ENCODE measurements at places on chromosomes 3 and 15. TPM values are rescaled to one million over a fixed set of nuclear protein-coding genes. Genes with fewer than 3 reads are reported as not detected.

GRCh38 chr15:78453447-78453846 lies 15.4 kb downstream of the IREB2 start:
- DNase-seq, result no peak

DNA sequence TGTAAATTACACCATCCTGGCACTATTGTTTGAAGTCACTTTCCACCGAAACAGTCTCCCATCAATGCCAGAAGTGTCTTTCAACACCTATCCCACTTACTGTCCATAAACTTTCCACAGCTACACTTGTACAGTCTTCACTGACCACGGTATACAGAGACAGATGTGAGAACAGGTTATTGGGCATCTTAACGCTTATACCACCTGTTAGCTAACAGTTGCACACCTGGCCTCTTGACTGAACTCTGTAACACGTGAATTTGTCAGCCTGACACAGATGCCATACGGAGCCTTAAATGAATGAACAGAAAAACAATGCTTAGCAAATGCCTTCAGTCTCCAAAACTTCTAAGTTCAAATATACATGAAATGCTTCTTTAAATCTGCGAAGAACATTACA lies 440.5 kb downstream of the SHQ1 start:
- DNase-seq, result no peak

GRCh38 chr3:151859905-151860304 lies 13.5 kb upstream of the SUCNR1 start:
- no peak for DNase-seq

- DNase-seq, result no peak
These were observed 87.0 kb downstream of the TP63 start for GRCh38 chr3:189718215-189718614.

DNA sequence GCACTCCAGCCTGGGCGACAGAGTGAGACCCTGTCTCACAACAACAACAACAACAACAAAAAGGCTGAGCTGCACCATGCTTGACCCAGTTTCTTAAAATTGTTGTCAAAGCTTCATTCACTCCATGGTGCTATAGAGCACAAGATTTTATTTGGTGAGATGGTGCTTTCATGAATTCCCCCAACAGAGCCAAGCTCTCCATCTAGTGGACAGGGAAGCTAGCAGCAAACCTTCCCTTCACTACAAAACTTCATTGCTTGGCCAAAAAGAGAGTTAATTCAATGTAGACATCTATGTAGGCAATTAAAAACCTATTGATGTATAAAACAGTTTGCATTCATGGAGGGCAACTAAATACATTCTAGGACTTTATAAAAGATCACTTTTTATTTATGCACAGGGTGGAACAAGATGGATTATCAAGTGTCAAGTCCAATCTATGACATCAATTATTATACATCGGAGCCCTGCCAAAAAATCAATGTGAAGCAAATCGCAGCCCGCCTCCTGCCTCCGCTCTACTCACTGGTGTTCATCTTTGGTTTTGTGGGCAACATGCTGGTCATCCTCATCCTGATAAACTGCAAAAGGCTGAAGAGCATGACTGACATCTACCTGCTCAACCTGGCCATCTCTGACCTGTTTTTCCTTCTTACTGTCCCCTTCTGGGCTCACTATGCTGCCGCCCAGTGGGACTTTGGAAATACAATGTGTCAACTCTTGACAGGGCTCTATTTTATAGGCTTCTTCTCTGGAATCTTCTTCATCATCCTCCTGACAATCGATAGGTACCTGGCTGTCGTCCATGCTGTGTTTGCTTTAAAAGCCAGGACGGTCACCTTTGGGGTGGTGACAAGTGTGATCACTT lies 2.0 kb downstream of the CCR5 start:
- no peak for DNase-seq

DNA sequence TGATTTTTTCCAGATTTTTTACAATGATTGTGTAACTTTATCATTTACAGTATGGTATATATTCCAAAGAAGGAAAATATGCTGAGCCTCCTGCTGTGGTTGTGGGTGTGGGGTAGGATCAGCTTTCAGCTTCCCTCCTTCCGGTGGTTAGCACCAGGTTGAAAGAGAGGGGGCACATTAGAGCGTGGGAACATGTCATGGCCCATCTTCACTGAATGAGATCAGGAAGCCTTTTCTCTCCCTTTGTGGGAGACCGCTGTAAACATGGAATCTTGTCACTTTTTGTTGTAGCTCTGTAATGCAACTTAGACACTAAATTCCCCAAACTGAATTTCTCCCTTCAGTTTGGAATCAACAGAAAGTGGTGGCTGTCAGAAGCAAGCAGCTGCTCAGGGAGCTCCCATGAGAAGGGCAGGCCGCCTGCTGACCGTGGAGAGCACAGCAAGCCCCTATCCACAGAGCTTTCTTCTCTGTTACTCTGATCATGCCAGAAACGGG lies 86.7 kb upstream of the LIMD1 start:
- peak; percentile 54 for DNase-seq

GRCh38 chr3:53845103-53845880 lies 927 bp downstream of the CHDH start:
- DNase-seq, result peak; percentile 68

GRCh38 chr15:89340573-89340972 lies 5.9 kb upstream of the POLG start:
- DNase-seq, result no peak

- DNase-seq, result no peak
These were observed 88.6 kb upstream of the SPRED1 start for GRCh38 chr15:38164061-38164460.

DNA sequence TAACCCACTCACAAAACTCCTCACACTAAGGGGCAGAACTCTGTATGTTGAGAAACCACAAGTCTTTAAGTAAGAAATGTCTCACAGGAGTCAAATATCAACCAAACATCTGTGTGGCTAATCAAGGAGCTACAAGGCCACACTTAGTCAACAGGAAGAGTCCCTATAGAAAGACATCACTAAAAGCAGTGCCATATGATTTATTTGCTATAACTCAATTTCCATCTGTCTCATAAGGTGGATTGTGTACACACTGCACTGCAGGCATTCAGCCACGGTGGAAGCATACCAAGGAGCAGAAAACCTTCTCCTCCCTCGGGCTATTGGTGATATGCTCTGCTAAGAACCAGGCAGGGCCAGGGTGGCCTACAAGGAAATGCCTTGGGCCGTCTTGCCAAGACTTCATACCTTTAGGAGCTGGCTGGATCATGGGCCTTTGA lies 197.6 kb upstream of the CFAP20DC start:
- no peak for DNase-seq

GRCh38 chr3:178703268-178703975 lies 167.2 kb downstream of the KCNMB2 start:
- DNase-seq, result no peak

- no peak for DNase-seq
These were observed 14.6 kb upstream of the PLA2G4E start for GRCh38 chr15:42035435-42035761.

DNA sequence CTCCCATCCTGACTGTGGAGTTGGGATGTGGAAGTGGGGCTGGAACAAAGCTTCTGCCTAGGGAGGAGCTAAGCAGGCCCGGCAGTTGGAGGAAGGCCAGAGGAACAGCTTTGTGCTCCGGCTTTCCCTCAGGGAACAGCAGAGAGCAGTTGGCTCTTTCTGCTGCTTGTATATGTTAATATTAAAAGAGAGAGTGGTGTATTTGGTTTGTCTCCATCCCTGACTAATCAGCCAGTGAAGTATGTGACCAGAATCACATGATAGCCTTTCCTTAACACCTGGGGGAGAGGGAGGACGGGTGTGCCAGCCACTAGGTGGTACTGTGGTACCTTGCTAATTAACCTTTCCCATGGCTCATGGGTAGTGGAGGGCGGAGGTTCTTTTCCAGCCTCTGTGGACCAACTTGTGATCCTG lies 10.0 kb downstream of the EIF2B5 start:
- peak; percentile 49 for DNase-seq

GRCh38 chr3:56347219-56347871 lies 120.9 kb downstream of the ERC2 start:
- DNase-seq, result peak; percentile 13

- no peak for DNase-seq
These were observed 6.3 kb upstream of the CACNA2D2 start for GRCh38 chr3:50509715-50510114.

DNA sequence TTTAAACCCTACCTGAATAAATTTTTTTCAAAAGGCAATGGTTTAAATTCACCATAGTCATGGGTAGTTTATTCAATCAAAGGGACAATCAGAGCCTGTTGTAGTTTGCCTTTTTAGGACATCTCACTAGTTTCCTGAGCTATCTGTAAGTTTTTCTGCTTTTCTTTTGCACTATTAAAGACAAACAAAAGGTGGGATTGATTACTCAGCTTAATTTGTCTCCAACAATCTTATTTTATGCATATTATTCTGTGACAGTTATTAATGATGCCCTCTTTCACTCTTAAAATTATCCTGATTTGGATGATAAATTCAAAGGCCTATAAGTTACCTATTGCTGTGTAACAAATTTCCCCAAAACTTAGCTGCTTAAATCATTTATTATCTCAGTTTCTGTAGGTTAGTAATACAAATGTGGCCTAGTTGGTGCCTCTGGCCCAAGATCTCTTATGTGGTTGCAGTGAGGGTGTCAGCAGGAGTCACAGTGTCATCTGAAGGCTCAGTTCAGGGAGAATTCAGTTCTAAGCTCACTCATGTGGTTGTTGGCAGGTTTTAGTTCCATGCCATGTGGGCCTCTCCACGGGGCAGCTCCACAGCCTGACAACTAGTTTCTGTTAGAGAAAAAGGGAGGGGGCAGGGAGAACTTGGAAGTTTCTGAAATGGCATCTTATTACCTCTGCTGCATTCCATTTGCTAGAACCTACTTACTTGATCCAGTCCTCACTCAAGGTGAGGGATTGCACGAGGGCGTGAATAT lies 16.0 kb downstream of the ARMC8 start:
- no peak for DNase-seq

DNA sequence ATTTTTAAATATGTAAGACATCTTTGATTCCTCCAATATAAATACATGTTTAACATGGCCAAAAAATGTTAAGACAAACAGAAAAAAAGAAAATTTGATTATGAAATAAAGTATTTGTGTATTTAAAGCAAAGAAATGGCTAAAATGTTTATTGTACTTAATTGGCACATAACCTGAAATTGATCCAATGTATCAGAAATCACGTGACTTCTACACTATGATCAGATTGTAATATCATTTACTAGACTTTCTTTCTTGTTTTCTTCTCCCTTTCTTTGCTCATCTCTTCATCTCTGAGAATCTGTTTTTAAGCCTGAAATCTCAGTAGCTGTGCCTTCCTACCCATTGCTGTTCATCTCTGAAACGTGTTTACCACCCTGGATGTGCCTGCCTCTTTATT lies 420.3 kb downstream of the RSL24D1 start:
- no peak for DNase-seq

DNA sequence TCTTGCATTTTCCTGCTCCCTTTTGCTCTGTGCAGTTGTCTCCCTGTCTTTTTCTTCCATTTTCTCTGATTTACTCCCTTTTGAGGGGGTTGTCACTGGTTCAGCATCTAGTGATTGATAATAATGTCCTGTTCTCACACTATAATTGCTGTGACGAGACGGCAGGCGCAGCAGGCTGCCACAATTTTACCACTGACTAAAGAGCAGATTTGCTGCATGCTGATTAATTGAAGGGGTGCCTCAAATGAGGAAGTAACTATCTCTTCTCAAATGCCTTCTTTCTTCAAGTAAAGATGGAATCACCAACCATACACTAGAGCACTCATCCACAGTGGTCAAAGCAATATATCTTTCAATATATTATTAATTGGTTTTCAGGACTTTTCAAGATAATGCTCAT lies 219.3 kb downstream of the CBLB start:
- DNase-seq, result no peak

DNA sequence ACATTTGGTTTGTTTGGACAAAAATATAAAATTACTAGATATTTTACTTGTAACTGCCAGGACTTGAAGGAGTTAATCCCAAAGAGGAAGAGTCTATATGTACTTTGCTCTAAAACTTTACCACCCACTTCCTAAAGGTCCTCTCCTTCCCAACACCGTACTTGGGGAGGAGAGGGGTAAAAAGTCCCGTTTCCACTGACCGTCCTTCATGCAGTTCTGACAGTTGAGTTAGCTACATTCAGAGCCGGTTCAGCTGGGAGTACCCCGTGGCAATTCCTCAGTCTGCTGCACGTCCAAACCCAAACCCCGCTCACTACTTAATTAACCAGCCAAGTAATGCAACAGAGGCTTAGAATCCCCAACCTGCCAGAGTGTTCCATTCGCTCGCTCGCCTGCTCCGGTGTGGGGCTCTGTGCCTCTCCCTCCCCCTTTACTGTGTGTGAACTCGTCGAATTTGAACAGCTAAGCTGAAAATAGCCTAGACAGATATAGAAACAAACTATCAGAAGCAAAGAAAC lies 519.7 kb downstream of the FOXP1 start:
- no peak for DNase-seq

GRCh38 chr3:134048278-134048996 lies 18.7 kb upstream of the SLCO2A1 start:
- no peak for DNase-seq

- DNase-seq, result no peak
These were observed 184.5 kb downstream of the STAG1 start for GRCh38 chr3:136567599-136568188.

- no peak for DNase-seq
These were observed 3.3 kb upstream of the CCDC174 start for GRCh38 chr3:14647976-14648955.

GRCh38 chr15:100572362-100572983 lies 29.5 kb downstream of the LINS1 start:
- no peak for DNase-seq

- no peak for DNase-seq
These were observed 5.2 kb downstream of the TPRA1 start for GRCh38 chr3:127585163-127585812.

GRCh38 chr3:153442386-153442785 lies 280.4 kb downstream of the RAP2B start:
- no peak for DNase-seq

- no peak for DNase-seq
These were observed 124.6 kb downstream of the NTRK3 start for GRCh38 chr15:88131937-88132336.

GRCh38 chr15:70323111-70323851 lies 225.6 kb upstream of the TLE3 start:
- no peak for DNase-seq

GRCh38 chr3:17420668-17421067 lies 321.8 kb downstream of the TBC1D5 start:
- DNase-seq, result no peak

GRCh38 chr3:153972862-153973261 lies 148.3 kb upstream of the ARHGEF26 start:
- DNase-seq, result no peak

GRCh38 chr3:116103868-116104530 lies 341.3 kb downstream of the LSAMP start:
- no peak for DNase-seq

Gene USP50
- polyA plus RNA-seq, result 1.5 TPM

Gene CYP11A1
- polyA plus RNA-seq, result 1.2 TPM

Gene CLEC3B
- polyA plus RNA-seq, result 11.9 TPM

Gene CEP97
- polyA plus RNA-seq, result 23.7 TPM

Gene TRAT1
- polyA plus RNA-seq, result not detected

Gene CCDC39
- polyA plus RNA-seq, result 9.8 TPM

Gene OXTR
- polyA plus RNA-seq, result 1.8 TPM

Gene EFL1
- polyA plus RNA-seq, result 21.7 TPM

Gene STRIT1
- polyA plus RNA-seq, result 1.5 TPM

Gene SLC30A4
- polyA plus RNA-seq, result 11.3 TPM

Gene P3H2
- polyA plus RNA-seq, result 94.2 TPM

Gene NEO1
- 167 TPM for polyA plus RNA-seq

Gene ATP13A4
- polyA plus RNA-seq, result 1.3 TPM

Gene ASTE1
- polyA plus RNA-seq, result 15.0 TPM

Gene IL17RD
- 66.6 TPM for polyA plus RNA-seq

Measured in left kidney (tissue), 8 donors.